ENCODE measurements at places on chromosomes 2 and 18. TPM values are rescaled to one million over a fixed set of nuclear protein-coding genes. Genes with fewer than 3 reads are reported as not detected.

The PARD6G gene
- 14.0 TPM for polyA plus RNA-seq

DNA sequence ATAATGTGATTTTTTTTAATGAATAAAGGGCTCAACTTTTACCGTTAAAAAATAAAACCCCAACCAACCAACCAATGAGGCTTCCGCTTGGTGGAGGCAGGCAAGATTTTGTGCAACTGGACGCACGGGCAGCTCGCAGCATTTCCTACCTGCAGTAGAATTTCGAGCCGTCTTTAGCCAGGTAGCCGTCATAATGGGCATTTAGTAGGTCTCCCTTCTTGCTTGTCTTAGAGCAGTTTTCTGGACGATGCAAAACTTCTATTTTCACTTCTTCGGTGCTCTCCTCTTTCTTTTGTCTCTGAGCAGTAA lies 316 bp downstream of the FKBP7 start:
- DNase-seq, result no peak

The GALNT3 gene
- polyA plus RNA-seq, result 48.7 TPM

GRCh38 chr18:38940475-38940862 lies 1374.9 kb upstream of the CELF4 start:
- DNase-seq, result no peak

GRCh38 chr2:240722796-240723735 lies 31.4 kb downstream of the AQP12A start:
- no peak for DNase-seq

DNA sequence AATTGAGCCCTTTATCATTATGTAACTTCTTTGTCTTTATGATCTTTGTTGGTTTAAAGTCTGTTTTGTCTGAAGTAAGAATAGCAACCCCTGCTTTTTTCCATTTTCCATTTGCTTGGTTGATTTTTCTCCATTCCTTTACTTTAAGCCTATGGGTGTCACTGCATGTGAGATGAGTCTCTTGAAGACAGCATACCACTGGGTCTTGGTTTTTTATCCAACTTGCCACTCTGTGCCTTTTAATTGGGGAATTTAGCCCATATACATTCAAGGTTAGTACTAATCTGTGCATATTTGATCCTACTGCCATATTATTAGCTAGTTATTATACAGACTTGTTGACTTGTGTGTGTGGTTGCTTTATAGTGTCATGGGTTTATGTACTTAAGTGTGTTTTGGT lies 89.6 kb downstream of the NBEAL1 start:
- DNase-seq, result no peak

The RESP18 gene
- polyA plus RNA-seq, result not detected
